T-cell (primary cell): ENCODE measurements at places on chromosomes 16 and 17. TPM values are rescaled to one million over a fixed set of nuclear protein-coding genes. Genes with fewer than 3 reads are reported as not detected.
A peak's percentile ranks its signal among the peaks of the same experiment; 100 is the strongest.

GRCh38 chr17:42891539-42892152 lies 9.0 kb upstream of the G6PC1 start:
- H3K4me1 ChIP-seq: no peaks in the 10 kb centered on the region
- H3K27ac ChIP-seq: no peak overlapping the region
- H3K4me3 ChIP-seq: no peak overlapping the region
- peaks cover 22% of the 10 kb centered on the region for H3K27me3 ChIP-seq

DNA sequence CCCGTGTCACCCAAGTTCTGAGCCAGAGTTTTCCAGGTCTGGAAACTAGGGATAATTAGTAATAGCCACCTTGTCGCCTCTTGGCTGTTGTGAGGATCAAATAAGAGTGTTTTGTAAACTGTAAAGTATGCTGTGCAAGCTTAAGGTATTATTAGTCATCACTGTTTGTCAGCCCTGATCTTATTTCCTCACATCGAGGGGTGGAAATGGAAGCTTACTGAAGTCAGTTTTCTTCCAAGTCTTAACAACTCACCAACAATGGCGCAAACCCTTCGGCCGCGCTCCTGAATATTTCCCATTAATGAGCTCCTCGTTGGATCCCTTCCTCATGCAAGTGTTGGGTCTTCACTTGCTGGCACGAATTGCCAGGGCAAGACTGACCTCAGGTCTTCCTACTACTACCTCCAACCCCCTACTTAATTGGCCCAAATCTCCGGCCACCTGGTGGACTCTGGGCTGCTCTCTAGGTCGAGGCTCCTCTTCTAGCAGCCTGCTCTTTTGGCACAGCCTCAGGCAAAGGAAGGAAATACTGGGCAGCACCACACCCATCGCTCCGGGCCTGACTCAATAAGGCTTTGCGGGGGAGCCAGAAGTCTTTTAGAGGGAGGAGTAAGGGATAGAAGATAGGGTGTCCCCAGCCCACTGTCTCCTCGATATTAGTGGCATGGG lies 885 bp upstream of the SLC35B1 start:
- peak overlapping the region; percentile 93 for H3K27ac ChIP-seq
- H3K4me3 ChIP-seq: peak overlapping the region; percentile 68
- H3K36me3 ChIP-seq: peaks cover 8% of the 10 kb centered on the region
- H3K4me1 ChIP-seq: peaks cover 41% of the 10 kb centered on the region
- no peaks in the 10 kb centered on the region for H3K27me3 ChIP-seq

- no peaks in the 10 kb centered on the region for H3K27me3 ChIP-seq
- H3K4me1 ChIP-seq: no peaks in the 10 kb centered on the region
- DNase-seq: no peak
- no peaks in the 10 kb centered on the region for H3K36me3 ChIP-seq
- H3K27ac ChIP-seq: no peak overlapping the region
- H3K4me3 ChIP-seq: no peak overlapping the region
Measured at GRCh38 chr17:45345554-45346215, 28.9 kb upstream of the MAP3K14 start.

DNA sequence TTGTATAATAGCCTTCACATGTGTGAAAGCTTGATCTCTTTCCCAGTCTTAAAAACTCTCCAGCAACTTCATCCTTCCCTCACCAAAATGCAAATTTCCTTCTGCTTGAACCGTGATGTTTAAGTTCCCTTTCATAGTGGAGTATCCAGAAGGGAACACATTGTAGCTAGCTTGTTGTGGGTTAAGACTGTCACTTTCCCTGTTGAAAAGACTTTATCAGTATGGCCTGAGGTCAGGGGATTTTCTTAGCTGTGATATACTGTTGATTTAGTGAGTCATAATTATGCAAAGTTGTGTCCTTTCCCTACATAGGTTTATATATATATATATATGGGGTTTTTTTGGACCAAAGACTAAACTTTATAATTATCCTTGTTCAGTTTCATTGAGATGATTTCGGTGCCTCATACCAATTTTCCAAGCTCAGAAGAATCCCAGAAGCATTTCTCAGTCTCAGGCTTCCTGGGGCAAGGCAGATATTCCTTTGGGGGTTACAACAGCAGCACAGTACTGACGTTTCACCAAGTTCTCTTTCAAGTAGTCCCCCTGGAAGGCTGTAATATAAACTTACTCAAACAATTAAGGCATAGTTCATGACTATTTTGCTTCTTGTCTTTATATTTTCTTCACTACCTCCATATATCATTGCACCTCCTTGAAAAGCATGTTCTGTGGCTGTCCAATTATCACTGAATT lies 35.7 kb downstream of the ESRP2 start:
- H3K27ac ChIP-seq: no peak overlapping the region
- DNase-seq: no peak
- no peaks in the 10 kb centered on the region for H3K27me3 ChIP-seq
- no peak overlapping the region for H3K4me3 ChIP-seq
- H3K4me1 ChIP-seq: peaks cover 2% of the 10 kb centered on the region
- H3K36me3 ChIP-seq: peaks cover 27% of the 10 kb centered on the region

DNA sequence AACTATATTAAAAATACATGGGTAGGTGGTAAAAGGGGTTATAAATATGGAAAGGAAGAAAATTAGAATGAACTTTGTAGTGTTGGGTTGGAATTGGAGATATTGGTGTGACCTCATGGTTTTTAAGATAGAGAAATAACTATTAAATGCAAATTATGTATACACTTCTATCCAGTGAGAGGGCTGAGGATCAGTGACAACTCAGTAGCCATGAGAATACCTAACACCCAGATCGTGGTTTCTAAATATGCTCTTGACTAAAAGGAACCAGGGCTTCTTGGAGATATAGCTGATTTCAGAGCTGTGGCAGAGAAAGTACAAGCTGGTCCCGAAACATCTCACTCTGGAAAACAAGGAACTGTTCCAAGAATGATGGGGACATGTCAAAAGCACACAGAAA lies 44.4 kb downstream of the SLC6A4 start:
- no peaks in the 10 kb centered on the region for H3K4me1 ChIP-seq
- no peak overlapping the region for H3K27ac ChIP-seq
- H3K4me3 ChIP-seq: no peak overlapping the region
- no peaks in the 10 kb centered on the region for H3K27me3 ChIP-seq

DNA sequence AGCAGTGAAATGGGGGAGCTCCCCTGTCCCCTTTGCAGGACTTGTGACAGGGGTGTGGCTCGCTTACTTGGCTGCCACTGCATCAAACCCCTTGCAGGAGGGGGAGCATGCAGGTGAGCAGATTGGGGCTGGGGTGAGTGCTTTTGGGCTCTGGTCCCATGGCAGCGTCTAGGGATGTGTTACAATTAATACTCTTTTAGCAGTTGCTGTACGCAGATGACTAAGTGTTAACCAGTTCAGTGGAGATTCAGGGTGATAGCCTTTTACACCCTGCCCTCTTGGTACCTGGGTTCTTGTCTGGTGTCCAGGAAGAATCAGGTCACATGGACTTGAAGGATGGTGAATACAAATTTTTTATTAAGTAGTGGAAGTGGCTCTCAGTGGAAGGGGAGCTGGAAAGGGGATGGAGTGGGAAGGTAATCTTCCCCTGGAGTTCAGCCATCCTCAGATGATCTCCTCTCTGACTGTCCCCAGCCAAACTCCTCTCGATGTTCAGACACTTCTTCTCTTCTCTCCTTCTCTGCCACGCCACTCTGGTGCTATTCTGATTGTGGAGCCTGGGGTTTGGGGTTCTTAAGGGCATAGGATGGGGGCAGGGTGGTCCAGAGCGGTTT lies 100.1 kb downstream of the MARF1 start:
- H3K27ac ChIP-seq: no peak overlapping the region
- no peak overlapping the region for H3K4me3 ChIP-seq
- DNase-seq: no peak
- no peaks in the 10 kb centered on the region for H3K36me3 ChIP-seq
- H3K27me3 ChIP-seq: peaks cover 3% of the 10 kb centered on the region
- peaks cover 4% of the 10 kb centered on the region for H3K4me1 ChIP-seq

DNA sequence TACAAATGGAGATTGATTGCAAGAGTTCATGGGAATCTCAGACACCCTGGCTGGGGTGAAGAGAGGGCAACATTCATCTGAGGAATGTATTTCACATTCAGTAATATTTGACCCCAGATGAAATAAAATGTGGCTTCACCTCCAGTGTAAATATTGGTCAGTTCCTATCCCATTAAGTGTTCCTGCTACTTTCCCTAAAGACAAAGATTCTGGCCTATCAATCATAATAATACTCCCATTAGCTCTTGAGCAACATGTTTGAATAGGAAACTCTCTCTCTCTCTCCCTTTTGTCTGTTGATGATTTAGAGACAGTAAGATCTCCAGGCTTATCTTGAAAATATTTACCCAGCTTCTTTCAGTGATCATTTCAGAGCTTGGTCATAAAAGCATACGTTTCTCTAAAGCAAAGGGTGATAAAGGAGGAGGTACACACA lies 70.1 kb downstream of the KCNJ2 start:
- no peaks in the 10 kb centered on the region for H3K36me3 ChIP-seq
- no peak overlapping the region for H3K27ac ChIP-seq
- H3K4me1 ChIP-seq: no peaks in the 10 kb centered on the region
- no peak overlapping the region for H3K4me3 ChIP-seq

DNA sequence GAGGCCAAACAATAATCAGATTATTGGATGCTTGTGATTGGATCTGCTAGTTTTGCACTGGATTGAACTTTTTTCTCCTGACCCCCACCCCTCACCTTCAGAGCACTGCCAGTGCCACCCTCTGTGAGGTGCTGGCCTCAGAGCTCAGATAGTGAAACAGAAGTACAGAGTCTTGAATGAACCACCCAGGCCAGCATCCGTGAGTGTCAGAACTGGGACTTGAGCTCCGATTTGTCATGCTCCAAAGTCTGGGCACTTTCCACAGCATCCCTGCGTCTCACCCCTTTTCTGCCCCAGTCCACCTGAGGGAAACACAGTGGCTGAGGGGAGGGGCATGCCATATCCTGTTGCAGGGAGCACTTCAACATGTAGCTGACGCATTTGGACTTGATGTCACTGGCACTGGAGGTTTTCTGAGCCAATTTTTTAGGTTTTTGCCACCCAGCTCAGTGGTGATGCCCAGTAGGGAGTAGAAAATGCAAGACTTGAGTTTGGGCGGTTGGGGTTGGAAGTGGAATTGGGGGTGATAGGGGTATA lies 47.3 kb downstream of the SMPD3 start:
- H3K4me3 ChIP-seq: no peak overlapping the region
- H3K27me3 ChIP-seq: no peaks in the 10 kb centered on the region
- H3K4me1 ChIP-seq: peaks cover 28% of the 10 kb centered on the region
- DNase-seq: no peak

The TGFB1I1 gene
- 0.56 TPM for total RNA-seq

- DNase-seq: no peak
- H3K27me3 ChIP-seq: no peaks in the 10 kb centered on the region
- no peaks in the 10 kb centered on the region for H3K4me1 ChIP-seq
- H3K36me3 ChIP-seq: no peaks in the 10 kb centered on the region
- H3K4me3 ChIP-seq: no peak overlapping the region
Measured at GRCh38 chr17:41631025-41631897, 6.9 kb upstream of the KRT17 start.

GRCh38 chr17:69950701-69951418 lies 124.2 kb upstream of the KCNJ16 start:
- H3K4me3 ChIP-seq: no peak overlapping the region
- no peaks in the 10 kb centered on the region for H3K36me3 ChIP-seq
- no peak for DNase-seq

DNA sequence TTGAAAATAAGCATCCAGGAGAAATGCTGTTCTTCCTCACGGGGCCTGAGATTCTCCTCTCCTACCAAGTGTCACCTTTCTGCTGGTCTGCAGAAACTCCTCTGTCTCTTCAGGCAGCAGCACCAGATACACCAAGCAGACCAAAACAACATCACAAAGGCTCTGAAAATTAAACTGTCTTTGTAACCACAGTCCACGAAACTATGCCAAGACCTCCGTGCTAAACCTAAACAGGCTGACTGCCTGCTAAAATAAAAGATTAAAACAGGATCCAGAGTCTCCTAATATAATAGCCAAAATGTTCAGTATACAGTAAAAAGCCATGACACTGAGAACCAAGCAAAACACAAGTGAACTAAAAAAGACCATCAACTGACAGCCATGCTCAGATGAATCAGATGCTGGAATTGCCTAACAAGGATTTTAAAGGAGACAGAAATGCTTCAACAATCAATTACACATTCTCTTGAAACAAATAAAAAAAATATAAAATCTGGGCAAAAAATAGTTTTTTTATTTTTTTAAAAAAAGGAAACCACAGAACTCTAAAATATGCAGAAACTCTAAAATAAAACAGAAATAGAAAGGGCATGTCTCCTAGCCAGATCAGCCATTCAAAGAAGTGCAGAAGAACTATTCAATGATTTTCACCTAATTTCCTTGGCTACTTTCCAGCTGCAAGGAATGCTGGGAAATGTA lies 50.3 kb upstream of the TOX3 start:
- no peaks in the 10 kb centered on the region for H3K4me1 ChIP-seq
- no peaks in the 10 kb centered on the region for H3K27me3 ChIP-seq
- H3K36me3 ChIP-seq: no peaks in the 10 kb centered on the region

DNA sequence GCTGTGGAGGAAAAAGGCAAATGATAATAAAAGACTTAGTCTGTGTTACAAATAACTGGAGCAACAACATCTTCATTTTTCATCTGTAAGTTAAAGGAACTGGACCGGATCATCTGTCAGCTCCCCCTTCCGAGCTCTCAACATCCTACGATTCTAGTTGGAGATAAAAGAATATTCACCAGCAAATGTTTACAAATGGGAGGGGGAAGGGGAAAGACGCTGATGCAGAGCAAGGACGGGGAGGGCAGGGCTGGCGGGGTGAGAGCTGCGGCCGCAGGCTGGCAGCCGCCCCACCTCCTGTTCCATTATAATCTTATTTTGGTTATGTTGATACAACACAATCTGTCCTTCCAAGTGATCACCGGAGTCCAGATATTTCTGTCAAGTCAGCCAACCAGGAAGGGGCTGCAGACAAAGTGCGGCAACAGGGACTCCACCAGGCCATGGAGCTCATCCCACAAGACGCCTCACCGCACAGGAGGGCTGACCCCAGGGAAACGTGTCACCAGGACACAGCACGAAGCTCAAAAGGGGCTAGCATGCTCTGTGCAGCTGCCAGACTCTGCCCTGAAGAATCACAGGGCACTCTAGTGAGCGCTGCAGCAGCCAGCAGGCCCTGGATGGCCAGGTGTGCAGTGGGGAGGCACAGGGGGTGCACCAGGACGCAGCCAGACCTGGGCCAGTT lies 19.7 kb downstream of the FBXO31 start:
- no peak overlapping the region for H3K27ac ChIP-seq
- H3K4me3 ChIP-seq: no peak overlapping the region
- H3K4me1 ChIP-seq: no peaks in the 10 kb centered on the region
- peaks cover 36% of the 10 kb centered on the region for H3K36me3 ChIP-seq
- no peaks in the 10 kb centered on the region for H3K27me3 ChIP-seq

DNA sequence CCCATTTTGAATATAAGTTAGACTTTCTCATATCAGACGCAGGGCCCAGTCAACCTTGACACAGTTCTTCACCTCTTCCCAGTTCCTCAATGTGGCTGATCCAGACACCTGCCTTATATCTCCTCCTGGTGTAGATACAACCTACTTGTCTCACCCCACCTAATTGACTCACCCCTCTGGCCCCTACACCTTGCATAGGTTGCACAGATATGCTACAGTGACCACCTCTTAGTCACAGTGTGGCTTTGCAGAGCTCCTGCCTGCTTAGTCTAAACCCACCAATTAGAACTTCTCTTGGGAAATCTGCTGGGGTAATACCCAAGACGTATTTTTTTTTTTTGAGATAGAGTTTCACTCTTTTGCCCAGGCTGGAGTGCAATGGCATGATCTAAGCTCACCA lies 16.8 kb downstream of the CHP2 start:
- no peaks in the 10 kb centered on the region for H3K4me1 ChIP-seq
- H3K4me3 ChIP-seq: no peak overlapping the region
- no peak overlapping the region for H3K27ac ChIP-seq
- no peaks in the 10 kb centered on the region for H3K27me3 ChIP-seq

GRCh38 chr16:49793244-49793643 lies 62.7 kb downstream of the ZNF423 start:
- H3K36me3 ChIP-seq: no peaks in the 10 kb centered on the region
- H3K27ac ChIP-seq: no peak overlapping the region
- H3K27me3 ChIP-seq: peaks cover 16% of the 10 kb centered on the region
- H3K4me1 ChIP-seq: no peaks in the 10 kb centered on the region
- no peak overlapping the region for H3K4me3 ChIP-seq

The CCL17 gene
- 0.93 TPM for total RNA-seq
